ENCODE measurements at places on chromosomes 3 and 15.

GRCh38 chr15:34362047-34362773 is 4.8 kb downstream of the LPCAT4 start:
- no peak for DNase-seq

DNA sequence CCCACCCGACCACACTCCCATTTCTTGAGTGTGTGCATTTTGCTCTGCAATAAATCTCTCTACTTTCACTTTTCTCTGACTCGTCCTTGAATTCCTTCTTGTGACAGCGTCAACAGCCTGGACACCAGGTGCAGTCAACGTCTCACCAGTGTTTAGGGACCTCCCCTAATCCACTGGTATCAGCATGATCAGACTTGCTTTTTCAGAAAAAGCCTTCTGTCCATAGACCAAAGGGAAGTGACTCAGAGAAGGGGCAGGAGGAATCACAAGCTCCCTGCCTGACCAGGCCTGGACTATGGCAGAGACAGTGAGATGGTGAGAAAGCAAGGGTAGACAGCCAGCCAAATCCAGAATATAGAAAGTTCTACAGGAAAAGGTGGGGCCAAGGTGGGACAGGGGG is 15.5 kb downstream of the CCR5 start:
- no peak for DNase-seq

DNA sequence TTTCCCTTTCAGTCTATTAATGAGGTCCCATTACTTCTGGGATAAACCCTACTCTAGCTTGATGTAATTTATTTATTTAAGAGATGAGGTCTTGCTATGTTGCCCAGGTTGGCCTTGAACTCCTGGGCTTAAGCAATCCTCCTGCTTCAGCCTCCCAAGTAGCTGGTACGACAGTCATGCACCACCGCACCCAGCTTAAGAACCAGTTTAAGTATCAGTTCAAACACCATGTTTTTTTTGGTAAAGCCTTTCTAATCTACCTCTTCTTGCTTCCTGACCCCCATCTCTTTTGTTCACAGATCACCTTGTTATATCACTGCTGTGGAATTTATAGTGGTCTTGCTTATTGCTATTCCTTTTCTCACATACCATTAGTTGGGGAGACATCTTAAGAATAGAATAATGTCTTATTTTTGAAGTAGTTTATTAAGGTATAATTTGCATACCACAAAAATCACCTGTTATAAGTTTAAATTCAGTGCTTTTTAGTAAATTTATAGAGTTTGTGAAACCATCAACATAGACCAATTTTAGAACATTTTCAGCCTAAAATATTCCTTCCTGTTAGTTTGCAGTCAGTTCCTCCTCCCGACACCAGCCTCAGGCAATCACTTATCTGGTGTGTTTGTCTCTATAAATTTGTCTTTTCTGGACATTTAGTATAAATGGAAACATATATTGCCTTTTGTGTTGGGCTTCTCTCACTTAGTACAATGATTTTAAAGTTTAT is 257.9 kb downstream of the PDCD6IP start:
- no peak for DNase-seq

DNA sequence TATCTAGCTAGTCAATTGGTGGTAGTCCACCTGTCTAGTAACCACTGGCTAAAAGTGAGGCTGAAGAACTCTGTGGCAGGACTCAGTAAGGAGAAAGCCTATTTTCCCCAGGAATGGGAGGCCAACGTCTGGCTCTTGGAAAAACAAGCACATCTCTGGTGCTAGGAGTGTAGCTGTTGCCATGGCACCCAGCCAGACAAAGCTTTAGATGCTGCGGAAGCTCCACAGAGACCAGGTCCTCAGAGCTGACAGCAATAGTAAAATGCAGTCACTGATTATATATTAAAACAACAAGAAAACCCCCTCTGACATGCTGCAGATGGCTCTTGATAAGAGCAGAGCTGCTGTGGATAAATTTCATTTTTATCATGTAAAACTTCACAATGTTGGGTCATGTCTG is 124.9 kb upstream of the STRIT1 start:
- DNase-seq = no peak

GRCh38 chr3:125119752-125120378 is 64.1 kb upstream of the HEG1 start:
- no peak for DNase-seq

GRCh38 chr3:188868803-188869202 is 303.0 kb upstream of the TPRG1 start:
- DNase-seq = no peak

DNA sequence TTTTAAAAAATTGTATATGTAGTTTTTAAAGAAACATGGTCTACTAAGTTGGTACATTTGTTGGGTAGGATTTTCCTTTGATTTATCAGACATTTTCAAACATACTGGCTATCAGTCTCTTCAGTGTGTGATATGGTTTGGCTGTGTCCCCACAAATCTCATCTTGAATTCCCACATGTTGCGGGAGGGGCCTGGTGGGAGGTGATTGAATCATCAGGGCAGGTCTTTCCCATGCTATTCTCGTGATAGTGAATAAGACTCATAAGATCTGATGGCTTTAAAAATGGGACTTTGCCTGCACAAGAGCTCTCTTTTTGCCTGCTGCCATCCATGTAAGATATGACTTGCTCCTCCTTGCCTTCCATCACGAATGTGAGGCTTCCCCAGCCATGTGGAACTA is 121.9 kb downstream of the ABI3BP start:
- DNase-seq = no peak

DNA sequence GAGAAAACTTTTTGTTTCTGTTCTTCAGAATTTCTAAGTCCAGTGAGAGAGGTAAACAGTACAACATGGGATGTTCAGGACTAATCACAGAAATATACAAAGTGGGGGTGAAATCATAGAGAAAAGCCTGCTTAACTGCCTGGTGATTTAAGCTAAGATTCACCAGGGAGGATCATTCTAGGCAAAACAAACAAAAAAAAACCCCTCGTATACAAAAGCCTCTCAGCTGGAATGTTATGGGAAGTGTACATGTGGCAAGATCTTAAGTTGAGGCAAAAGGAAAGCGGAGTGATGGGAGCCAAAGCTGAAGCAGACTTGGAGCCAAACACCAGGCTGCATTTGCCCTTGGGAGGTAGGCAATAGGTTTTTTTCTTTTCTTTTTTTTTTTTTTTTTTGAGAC is 40.0 kb upstream of the TJP1 start:
- no peak for DNase-seq

DNA sequence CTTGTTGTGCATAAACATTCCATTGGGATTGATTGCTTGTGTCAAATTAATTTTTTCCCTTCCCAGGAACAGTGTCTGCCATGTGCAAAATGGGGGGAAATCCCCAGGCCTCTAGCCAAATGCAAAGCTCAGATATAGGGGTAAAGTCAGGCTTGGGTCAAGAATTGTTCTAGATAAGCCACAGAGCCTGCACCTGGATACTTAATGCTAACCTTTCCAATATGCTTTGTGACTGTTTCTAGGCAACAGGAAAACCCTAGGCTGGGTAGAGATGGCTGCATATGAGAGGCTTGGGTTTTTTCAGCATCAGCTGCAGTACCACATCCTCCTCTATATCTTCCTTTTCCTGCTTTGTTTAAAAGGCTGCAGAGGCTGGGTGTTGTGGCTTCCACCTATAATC is 61.9 kb upstream of the ROPN1 start:
- DNase-seq = no peak

DNA sequence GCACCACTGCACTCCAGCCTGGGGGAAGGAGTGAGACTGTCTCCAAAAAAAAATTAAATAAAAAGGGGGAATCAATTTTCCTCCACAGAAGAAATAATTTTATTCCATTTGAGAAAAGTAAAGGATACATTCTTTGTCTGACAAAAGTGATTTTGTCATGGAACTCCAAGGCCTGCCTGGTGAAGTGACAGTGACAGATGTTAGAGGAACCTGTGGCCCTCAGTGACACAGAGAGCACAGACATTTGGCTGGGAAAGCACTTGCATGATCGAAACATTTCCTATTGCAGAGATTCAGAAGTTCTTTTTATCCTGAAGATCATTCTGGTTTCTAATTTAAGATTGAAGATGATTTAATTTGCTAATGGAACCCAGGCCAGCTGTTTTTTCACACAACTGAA is 5.9 kb downstream of the LYSMD4 start:
- DNase-seq = no peak

DNA sequence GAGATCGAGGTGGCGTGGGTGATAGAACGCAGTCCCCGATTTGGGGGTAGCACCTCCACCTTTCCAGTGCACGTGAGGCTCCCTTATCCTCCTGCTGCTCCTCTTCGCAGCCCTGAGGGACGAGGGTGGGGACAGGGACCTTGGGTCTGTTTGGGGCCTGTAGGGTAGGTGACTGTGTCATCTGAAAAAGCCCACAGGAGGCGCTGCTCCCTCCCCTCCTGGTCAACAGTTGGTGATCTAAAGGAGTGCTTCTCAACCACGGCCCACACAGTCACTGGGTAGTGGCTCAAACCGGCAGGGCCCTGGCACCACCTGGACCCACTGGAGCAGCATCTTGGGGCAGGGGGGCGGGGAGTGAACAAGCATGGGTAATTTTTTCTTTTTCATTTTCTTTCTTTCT is 7.1 kb downstream of the LRRK1 start:
- DNase-seq = no peak

GRCh38 chr3:129164500-129164899 is 3.6 kb upstream of the ISY1 start:
- DNase-seq = no peak

DNA sequence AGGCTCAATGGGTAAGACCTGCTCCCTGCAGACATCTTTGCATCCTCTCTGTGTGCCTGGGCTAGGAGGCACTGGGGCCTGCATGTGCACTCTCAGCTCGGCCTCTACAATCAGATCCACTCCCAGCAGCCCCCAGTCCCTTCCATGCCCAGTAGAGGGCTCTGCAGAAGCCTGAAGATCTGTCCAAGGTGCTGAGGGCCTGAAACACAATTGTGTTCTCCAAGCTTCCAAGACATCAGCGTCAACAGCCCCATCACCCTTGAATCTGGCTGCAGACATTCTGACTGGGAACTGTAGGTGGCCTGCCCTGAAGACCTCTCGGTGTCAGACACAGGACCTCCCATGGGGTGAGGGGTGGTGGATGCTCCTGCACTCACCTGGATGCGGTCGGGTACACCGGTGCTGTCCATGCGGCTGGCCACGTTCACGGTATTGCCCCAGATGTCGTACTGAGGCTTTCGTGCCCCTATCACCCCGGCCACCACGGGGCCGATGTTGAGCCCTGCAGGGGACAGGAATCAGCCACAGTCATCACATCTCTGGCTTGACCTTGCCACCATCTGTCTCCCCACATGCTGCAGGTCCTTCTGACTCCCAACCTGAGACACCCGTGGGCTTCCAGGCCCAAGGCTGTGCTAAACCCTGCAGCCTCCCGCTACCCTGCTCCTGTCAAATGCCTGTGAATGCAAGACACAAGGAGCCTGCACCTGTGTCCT is 84.7 kb downstream of the SEC22A start:
- DNase-seq = no peak

GRCh38 chr3:20352546-20353179 is 166.7 kb upstream of the SGO1 start:
- DNase-seq = no peak

DNA sequence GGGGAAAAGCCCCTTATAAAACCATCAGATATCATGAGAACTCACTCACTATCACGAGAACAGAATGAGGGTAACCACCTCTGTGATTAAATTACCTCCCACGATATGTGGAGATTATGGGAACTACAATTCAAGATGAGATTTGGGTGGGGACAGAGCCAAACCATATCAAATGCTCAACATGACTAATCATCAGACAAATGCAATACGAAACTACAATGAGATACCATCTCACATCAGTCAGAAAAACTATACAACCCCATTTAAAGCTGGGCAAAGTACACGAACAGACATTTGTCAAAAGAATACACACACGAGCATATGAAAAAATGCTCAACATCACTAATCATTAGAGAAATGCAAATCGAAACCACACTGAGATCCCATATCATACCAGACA is 67.7 kb downstream of the SCAPER start:
- no peak for DNase-seq

DNA sequence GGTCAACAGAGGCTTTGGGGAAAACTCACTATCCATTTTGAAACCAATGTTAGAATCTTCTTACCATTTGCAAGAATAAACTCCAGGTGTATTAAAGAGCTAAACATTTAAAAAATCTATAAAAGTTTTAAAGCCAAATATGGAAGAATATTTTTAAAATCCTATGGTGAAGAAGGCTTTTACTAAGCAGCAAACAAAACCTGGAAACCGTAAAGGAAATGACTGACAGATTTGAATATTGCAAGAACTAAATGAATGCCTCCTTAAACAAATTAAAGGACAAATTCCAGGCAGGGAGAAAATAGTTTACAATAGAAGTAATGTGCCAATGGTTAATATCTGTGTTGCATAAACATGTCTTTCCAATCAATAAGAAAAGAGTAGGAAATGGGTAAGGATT is 68.1 kb downstream of the KLF15 start:
- no peak for DNase-seq

DNA sequence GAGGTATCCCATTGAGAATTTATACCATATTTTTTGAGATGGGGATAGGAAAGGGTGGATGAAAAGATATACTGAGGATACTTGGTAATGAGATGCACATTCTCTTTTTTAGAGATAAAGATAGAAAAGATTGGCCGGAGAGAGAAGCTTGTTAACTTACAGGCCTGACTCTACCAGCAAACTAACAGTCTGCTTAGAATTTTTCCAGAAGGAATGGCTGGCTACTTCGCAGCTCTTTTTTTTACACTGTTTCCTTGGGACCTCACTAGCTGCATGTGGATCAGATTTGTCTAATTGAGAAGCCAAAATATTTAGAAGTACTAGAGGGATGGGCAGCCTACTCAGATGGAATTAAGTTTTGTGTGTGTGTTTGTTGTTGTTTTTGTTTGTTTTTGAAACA is 586.6 kb downstream of the TAFA4 start:
- DNase-seq = no peak

DNA sequence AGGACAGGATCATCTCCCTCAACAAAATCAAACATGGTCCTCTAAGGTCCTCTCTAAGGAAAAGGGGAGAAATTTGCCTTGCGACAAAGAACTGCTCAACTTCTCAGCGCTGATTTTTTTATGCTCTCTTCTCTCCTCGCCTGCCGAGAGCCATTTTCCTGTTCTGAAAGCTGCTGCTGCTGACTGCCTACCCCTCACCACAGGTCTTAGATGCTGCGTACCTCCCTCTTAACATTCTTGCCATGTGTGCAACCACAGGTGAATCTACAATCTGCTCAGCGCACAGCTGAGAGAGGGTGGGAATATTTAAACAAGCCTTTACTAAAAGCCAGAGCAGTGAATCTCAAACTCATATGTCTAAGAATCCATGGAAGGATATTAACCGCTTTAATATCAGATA is 210.7 kb downstream of the SSR3 start:
- no peak for DNase-seq

DNA sequence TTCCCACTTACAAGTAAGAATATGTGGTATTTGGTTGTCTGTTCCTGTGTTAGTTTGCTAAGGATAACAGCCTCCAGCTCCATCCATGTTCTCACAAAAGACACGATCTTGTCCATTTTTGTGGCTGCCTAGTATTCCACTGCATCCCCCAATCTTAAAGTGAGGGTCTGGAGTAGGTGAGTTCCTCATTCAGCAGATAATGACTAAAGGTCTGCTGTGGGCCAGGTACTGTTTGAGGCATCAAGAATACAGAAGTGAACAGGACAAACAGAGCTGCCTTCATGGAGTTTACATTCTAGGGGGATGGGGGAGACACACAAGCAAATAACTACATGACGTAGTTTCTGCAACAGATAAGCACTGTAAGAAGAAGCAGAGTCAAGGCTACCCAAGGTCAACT is 24.3 kb downstream of the MKRN2OS start:
- DNase-seq = no peak

Data from stimulated activated CD8-positive, alpha-beta memory T cell treated with anti-CD3 and anti-CD28 coated beads, Interleukin-4, amount 100 ng/mL, for 1 hour (primary cell).